ENCODE measurements at places on chromosomes 6 and 20.

GRCh38 chr6:118789419-118789818 is 104.5 kb upstream of the ASF1A start:
- DNase-seq, result no peak

DNA sequence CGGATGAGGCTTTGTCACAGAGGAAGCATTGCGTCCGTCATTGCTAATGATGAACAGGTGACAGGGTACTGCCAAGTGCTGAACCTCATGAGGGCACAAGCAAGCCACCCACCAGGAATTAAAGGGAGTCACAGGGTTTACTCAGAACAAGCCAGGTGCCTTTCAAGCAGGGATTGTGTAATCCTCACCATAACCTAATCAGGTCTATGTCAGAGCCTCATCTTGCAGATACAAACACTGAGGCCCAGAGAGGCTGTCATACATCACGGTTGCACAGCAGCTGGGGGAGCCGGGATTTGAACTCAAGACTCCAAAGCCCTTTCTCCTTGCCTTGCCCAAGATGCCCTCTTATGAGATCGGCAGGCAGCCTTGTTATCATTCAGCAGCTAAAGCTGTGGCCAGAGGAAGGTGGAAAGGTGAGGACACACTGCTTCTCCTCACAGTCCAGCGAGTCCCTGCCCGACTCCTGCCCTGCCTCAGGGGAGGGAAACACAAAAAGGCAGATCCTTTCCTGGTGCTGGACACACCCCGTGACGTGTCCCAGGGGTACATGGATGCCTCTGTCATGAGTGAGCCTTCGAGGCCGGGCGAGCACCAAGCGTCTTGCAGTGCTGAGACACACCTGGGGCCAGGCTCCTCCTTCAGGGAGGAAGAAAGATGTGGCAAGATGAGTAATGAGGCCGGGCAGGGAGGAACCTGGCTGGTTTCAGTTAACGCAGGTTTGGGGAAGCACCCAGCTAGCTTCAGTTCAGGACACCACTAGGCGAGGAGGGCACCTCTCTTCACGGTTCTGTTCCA is 214.9 kb downstream of the LY86 start:
- no peak for DNase-seq

GRCh38 chr6:159074876-159075275 is 30.1 kb upstream of the TAGAP start:
- no peak for DNase-seq

DNA sequence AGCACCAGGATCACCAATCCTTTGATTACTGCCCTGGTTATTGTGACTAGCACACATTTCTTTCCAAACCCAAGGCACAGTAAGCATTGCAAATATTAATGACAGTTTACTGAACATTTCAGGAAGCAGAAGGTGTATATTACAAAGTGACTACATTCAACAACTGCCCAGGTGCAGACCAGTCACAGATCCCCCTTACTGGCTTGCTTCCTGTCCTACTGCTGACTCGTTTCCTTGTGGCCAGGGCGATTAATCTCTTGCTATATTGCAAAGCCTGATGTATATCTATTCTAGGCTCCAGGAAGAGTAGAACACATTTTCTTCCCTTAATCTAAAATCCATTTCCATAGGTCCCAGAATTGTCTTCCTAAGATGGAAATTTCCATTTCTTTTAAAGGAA is 77.2 kb upstream of the EPHA7 start:
- DNase-seq, result peak; percentile 5

DNA sequence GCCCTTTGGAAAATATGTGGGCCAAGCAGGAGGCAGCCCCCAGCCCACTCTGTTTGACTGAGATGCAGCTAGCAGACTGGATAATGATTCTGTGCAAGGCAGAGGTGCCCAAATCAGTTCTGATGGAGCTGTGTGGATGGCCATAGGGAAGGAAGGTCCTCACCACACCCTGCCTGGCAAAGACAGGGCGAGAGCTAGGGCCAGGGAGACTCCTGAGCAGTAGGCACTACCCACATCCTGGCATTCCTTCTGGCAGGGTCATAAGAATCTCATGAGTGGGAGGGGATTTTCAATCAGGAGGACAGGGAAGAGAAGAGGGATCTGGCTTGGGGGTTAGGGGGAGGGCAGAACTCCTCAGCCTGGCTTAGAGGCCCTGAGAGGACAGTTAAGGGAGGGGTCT is 18.6 kb upstream of the TREM2 start:
- DNase-seq, result no peak

GRCh38 chr6:168179133-168179532 is 100.1 kb upstream of the FRMD1 start:
- no peak for DNase-seq

DNA sequence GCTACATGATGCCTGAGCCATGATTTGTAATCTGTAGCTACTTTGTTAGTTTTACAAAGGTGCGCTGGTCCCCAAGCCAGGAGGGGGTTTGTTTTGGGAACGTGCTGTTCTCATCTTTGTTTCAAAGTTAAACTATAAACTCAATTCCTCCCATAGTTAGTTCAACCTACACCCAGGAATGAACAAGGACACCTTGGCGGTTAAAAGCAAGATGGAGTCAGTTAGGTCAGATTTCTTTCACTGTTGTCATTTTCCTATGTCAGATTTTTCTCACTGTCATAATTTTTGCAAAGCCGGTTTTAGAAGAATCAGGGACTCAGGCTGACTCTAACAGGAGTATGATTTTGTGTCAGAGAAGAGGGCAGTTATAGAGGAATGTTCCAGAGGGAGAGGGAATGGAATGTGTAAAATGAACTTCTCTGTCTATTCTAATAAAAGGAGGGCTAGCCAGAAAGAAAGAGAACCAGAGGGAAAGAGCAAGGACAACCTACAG is 2.3 kb upstream of the GMPR start:
- no peak for DNase-seq

DNA sequence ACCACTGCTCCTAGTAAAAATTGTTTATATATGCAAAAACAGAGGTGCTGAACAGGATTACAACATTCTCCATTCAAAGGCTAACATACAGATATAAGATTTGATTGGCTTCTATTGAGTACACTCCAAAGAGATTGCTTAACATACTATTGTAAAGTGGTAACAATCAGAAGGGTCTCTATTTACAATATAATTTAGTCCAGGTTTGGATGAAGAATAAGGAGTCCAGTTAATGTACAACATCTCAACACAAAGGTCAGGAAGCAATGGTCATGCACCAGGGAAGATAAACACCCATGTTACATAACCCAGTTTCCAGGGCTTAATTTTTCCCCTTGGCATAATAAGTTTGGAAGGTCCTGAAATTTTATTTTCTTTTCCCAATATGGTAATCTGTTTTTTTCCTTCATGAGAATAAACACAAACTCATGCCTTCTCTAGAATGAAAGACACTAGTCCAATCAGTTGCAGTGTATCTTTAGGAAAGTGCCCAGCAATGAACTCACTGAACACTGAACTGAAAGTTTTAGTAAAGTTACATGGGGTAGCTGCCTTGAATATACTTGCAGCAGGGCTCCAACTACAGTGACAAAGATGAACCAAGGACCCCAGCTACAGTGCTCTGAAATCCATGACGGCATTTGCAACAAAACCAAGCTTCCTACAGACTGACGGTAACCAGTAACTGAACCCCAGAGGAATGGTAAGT is 255.3 kb upstream of the GJE1 start:
- DNase-seq, result no peak

DNA sequence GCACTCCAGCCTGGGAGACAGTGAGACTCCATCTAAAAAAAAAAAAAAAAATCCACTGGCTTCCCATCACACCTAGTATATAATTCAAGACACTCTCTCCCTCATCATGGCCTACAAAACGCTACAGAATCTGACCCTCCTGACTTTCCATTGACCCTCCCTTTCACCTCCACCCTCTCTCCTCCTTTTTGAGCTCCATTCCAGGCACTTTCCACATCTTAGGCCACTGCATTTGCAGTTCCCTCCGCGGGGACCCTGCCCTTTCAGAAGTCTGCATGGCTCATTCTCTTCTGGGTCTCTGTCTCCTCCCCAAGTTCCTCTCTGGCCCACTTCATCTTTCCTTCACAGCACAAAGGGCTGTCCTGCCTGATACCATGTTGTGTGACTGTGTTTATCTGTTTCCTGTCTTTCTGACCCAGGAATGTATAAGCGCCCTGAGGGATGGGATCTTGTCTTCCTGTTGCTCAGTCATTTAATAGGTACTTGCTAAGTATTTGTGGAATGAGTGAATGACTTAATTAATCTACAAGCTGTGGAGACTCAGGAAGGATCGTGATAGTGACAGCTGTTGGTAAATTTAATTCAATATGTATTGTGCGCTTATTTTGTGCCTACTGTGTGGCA is 35.2 kb downstream of the NCR2 start:
- DNase-seq, result no peak

DNA sequence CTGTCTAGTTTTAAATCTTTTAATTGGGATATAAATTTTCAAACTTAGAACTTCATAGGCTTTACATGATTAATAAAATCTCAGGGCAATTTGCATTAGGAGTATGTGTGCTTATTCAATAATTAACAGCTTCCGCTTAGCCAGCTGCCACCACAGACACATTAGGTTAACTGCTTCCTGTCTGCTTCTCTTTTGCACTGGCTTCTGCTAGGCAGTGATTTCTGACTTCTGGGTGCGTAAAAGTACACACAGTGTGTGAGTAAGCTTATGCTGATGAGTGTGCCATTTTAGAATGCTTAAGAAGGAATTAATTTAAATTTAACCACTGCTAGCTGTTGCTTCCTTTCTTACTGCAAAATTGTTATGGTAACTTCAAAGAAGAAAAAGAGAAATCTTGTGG is 73.9 kb downstream of the F13A1 start:
- DNase-seq, result no peak

- DNase-seq, result peak; percentile 56
Observed at GRCh38 chr20:50982363-50982762, 23.7 kb downstream of the MOCS3 start.

DNA sequence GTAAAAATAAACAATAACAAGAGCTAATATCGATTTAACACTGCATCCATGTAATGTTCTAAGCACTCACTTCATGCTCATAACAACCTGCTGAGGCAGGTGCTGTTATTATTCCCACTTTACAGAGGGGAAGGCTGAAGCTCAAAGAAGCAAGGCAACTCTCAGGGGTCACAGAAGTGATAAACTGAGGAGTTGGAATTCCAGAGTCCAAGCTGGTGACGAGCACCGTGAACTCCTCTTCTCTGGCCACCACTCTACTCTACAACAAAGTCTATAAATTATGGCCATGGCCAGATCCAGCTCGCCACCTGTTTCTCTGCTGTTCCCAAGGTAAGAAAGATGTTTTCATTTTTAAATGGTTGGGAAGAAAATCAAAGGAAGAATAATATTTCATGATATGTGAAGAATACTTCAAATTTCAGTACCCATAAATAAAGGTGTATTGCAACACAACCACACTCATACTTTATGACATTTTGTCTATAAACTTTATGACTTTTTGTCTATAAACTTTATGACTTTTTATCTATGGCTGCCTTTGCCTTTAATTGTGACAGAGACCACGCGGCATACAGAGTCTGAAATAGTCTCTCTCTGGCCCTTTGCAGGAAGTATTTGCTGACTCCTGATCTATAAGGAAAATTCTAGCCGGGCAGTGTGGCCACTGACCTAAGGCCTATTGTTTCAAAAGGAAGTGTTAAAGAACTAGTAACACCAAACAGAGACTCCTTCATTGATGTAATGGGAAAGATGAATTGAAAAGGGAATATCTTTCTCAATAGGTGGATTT is 113.2 kb upstream of the KCNG1 start:
- no peak for DNase-seq

GRCh38 chr6:156916130-156916801 is 139.1 kb downstream of the ARID1B start:
- no peak for DNase-seq

DNA sequence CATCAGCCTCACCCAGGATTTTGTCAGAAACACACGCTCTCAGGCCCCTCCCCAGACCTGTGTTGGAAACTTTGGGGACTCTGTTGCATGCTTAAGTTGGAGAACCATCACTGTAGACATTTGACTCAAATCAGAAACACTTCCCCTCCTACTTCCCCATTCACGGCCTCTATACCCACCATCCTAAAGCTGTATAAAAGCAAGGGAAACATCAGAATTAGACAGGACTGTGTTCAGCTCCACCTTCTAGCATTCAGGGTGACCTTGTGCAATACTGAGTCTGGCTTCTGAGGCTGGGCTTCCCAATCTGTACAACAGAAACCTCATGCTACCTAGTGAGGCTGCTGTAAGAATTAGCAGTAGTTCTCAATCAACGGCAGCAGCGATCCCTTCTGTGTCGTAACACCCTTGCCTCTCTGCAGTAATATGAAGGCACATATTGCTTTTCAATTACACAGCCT is 252.3 kb downstream of the LY86 start:
- no peak for DNase-seq

DNA sequence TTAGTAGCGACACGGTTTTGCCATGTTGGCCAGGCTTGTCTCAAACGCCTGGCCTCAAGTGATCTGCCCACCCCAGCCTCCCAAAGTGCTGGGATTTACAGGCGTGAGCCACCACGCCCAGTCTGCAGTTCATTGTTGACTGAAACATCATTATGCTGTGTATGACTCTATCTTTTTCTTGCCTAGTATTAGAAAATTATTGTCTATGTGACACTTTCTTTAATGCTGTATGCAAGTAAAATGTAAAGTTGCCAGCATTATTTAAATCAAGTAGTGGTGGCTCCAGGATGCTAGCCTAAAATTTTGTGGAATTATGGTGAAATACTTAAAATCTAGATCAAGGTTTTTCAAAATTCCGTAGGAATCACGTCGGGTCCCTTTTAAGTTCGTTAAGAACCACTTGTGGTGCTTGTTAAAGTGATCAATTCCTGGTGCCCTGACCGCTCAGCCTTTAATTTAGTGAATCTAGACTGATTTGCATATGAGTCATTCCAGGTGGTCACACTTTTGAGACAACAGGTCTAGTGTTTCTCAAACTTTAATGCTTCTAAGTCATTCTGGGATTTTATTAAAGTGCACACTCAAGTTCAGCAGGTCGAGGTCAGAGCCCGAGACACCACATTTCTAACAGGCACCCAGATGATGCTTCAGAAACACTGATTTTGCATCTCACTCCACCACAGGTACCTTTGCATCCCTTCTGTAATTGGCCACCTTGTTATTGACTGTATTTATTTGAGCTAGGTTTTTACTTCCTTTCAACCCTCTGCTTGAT is 132.6 kb upstream of the MTHFD1L start:
- DNase-seq, result no peak

GRCh38 chr6:22239261-22239921 is 57.4 kb downstream of the PRL start:
- DNase-seq, result no peak

GRCh38 chr20:1872459-1873097 is 22.6 kb upstream of the SIRPA start:
- DNase-seq, result no peak

DNA sequence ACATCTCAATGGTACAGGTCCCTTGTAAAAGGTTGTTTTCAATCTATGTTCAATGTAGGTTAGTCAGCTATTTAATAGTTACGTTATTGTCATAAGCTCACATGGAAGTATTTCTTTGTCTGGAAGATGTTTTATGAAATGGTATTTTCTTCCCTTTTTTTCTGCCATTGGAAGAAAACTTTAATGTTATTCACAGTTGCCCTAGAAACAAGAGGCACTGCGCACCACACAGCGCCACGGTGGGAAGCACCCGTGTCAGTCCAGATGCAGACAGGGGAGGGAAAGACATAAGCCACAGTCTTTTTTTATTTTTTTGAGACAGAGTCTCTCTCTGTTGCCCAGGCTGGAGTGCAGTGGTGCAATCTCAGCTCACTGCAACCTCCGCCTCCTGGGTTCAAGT is 82.1 kb downstream of the GCNT2 start:
- no peak for DNase-seq

- no peak for DNase-seq
Observed at GRCh38 chr6:149974825-149975224, 11.1 kb downstream of the ULBP1 start.

All from DMS153 (cell line).